ENCODE measurements at places on chromosomes 5 and 9.

- DNase-seq: no peak
Observed at GRCh38 chr5:152978141-152978835, 512.2 kb upstream of the GRIA1 start.

GRCh38 chr9:107404736-107405135 is 84.8 kb downstream of the KLF4 start:
- no peak for DNase-seq

GRCh38 chr5:113093558-113093957 is 117.0 kb downstream of the DCP2 start:
- no peak for DNase-seq

DNA sequence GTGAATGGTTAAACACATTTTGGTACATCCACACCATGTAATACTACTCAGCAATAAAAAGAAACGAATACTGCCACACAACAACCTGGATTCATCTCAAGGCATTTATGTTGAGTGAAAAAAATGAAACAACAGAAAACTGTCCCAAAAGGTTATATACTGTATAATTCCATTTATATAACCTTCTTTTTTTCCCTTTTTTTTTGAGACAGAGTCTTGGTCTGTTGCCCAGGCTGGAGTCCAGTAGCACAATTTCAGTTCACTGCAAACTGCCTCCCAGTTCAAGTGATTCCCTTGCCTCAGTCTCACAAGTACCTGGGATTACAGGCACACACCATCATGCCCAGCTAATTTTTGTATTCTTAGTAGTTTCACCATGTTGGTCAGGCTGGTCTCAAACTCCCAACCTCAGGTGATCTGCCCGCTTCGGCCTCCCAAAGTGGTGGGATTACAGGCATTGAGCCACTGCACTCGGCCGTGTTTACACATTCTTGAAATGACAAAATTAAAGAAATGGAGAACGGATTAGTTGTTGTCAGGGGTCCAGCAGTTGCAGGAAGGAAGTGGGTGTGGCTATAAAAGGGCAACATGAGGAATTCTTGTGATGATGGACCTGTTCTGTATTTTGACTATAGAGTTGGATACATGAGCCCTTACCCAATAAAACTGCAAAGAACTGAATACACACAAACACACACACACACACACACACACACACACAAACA is 17.4 kb downstream of the PPP6C start:
- DNase-seq: no peak

DNA sequence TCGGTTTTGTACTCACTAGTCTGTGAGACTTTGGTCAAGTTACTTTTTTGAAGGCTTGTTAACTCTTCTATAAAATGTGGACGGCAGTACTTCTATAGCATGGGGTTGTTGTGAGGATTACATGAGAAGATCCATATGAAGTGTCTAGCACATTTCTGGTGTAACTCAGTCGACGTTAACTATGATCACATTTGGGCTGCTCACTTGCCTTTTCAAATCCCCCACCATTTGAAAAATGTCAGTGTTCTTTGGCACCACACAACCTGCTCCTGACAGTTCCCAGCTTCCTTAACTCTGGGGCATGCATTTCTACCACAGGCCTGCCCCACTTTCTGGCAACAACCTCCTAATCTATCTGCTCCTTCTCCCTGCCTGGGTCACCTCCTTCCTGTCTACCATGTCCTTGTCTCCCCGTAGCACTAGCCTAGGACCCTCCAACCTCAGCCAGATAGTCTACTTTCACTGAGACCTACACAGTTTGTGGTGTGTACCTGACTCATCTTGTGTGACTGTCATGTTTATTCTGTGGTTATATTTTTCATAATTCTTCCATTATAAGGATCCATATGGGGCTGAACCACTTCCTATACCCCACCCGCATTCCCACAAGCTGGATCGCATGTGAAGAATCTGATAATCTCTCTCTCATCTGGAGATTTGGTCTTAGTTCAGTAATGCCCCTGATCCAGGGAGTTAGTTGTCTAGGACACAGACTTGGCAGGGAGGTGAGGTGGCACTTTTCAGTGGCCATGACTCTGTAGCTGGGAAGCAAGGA is 30.2 kb upstream of the BASP1 start:
- no peak for DNase-seq

GRCh38 chr9:18127499-18127875 is 346.5 kb upstream of the ADAMTSL1 start:
- no peak for DNase-seq

DNA sequence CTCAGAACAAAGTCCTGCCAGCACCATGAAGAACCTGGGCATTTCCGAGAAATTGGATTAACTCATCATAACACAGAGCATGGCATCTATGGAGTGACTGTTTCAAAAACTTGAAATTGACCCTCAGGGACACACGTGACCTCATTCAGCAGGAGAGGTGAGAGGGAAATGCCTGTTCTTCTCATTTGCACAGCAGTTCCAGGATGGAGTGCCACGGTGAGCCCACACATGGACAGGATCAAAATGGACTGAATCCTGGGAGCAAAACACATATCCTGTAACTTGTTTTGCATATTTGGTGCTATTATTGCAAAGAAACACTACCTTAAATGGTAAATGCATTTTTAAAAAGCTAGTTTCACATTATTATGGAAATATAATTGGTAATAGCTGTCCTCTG is 256.1 kb upstream of the IRX2 start:
- no peak for DNase-seq

DNA sequence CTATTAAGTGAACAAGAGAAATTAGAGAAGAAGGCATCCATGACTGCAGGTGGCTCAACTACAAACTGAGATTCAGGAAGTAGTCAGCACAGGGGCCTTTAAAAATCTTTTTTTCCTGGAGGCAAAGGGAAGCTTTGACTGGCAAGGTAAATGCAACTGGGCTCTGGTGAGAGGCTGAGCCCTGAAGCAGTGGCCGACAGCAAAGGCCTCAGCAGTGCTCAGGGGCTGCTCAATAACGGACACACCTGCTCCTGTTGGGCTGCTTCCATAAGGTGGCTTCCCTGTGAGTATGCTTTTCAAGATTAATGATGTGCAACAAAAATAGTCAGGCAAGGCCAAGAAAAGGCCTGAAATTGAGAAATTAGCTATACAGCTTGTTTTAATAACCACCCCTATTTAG is 134.2 kb upstream of the RGMB start:
- no peak for DNase-seq

- DNase-seq: no peak
Observed at GRCh38 chr5:142779163-142779840, 9.1 kb downstream of the ARHGAP26 start.

DNA sequence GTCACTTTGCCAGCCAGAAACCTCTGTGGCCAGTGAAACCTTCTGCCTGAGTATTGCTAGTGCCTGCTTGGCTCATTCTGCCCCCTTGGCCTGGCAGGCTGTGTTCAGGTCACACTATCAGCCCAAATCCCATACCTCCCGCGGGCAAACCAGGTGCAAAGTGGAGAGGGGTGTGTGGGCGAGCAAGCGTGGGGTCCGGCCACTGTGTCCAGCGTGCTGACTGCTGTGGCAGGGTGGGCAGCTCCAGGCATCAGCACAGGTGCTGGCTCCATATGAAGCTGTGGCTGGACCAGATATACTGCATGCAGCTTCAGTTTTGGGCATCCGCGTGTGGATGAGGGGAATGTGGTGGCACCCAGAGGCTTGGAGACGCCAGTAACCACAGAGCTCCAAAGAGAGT is 576.5 kb upstream of the EDIL3 start:
- no peak for DNase-seq

GRCh38 chr5:113325054-113325453 is 109.7 kb downstream of the TSSK1B start:
- DNase-seq: no peak

DNA sequence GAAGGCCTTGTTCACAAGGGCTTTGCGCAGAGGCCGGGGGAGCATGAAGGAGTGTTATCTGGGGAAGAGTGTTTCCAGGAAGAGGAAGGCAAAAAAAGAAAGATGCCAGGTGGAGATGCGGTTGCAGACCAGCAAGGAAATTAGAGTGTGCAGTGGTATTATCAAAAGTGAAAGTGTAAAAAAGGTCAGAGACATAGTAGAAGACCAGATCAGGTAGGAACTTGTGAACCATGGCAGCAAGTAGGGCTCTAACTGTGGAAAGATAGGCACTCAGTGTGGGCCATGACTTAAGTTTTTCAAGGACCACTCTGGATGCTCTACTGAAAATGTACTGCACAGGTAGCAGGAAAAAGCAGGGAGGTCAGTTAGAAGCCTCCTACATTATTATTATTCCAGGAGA is 90.1 kb upstream of the SPOCK1 start:
- no peak for DNase-seq

DNA sequence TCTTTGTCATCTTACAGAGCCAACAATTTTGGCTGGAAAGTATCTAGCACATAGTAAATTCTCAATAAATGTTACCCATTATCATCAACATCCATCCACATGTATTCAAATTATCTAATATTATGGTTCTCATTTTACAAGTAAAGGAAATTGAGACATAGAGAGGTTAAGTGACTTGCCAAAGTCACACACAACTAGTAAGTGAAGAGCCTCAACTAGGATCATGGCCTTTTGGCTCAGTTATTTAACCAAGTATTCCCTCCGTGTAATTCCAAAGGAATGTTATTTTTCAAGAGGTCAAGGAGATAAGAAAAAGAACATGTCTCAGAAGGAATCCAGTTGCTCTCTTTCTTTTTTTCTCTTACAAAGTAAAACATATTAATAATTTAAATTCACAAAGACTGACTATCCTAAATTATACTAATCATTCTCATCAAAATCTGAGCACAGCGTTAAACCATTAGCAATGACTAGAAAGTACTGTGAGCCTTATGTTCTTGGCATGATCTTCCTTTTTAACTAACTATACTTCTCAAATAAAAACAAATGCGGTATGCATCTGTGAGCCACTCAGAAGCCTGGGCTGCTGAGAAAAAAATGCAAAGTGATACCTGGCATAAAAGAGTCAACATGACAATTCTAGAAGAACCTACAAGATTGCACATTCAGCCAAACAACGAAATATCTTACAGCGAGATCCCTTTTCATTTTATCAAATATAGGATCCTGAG is 350.9 kb downstream of the GLIS3 start:
- no peak for DNase-seq

GRCh38 chr5:168227973-168228615 is 63.4 kb upstream of the WWC1 start:
- DNase-seq: no peak

GRCh38 chr5:100519075-100519474 is 16.1 kb upstream of the FAM174A start:
- DNase-seq: no peak

DNA sequence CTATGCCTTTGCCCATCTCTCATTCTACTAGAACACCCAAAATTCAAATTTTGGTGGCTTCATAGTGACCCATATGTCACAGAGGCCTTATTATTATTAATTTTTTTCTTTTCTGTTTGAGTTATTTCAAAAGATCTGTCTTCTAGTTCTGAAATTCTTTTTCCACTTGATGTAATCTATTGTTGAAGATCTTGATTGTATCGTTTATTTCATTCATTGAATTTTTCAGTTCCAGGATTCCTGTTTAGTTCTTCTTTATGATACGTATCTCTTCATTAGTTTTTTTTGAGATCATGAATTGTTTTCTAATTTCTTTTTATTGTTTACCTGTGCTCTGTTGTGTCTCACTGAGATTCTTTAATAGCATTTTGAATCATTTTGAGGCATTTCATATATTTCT is 24.6 kb upstream of the APBA1 start:
- no peak for DNase-seq

GRCh38 chr5:80963966-80964481 is 3.9 kb downstream of the RASGRF2 start:
- no peak for DNase-seq

DNA sequence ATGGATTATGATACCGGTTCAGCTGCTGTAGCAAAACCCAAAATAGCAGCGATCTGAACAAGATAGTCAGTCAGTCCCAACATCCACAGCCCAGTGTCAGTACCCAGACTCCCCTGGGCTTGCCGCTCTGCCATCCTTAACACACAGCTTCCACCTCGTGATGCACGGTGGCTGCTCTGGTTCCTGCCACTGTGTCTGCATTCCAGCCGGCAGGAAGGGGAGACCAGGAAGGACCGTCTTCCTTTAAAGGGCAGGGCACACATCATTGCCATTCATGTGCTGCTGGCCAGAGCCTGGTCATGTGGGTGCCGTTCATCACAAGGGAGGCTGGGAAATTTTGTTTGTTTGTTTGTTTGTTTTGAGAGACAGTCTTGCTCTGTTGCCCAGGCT is 131.0 kb upstream of the IER5L start:
- no peak for DNase-seq

- DNase-seq: no peak
Observed at GRCh38 chr5:60527072-60527471, 172.9 kb downstream of the DEPDC1B start.

GRCh38 chr5:39013938-39014337 is 60.3 kb downstream of the RICTOR start:
- no peak for DNase-seq

DNA sequence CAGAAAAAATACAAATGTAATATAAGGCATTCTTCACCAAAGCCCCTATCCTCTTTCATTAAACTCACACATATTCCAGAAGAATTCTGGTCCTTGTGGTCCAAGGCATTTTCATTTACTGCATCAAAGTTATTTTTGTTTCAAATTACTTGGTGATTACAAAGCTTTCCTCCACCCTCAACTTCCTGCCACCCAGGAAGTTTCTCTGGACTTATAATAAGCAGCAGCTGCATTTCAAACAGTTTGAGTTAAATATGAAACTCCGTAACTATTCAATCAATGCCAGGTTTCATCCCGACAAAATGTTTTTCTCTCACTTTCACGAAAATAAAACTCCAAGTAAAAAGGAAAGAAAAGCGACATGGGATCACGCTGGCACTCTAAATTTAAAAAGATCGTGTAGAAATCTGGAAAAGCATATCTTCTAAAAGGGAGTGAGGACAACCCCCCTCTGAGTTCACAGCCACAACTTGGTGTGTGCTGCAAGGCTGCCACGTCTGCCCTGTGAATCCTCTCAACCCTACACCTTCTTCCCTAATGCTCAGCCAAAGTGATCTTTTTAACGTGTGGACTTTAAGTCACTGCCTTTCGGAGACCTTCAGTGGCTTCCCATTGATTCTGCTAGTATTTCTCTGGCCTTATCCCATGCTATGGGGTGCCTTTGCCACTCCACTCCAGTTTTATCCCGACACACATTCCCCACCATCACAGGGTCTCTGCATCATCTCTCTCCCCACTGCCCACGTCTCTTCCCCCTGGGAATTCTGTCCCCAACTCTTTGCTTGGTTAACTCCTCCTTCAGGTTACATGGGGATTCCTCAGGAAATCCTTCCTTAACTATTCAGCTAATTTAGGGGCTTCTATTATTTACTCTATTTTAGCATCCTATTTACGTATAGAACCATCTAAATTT is 91.1 kb upstream of the CER1 start:
- DNase-seq: no peak

DNA sequence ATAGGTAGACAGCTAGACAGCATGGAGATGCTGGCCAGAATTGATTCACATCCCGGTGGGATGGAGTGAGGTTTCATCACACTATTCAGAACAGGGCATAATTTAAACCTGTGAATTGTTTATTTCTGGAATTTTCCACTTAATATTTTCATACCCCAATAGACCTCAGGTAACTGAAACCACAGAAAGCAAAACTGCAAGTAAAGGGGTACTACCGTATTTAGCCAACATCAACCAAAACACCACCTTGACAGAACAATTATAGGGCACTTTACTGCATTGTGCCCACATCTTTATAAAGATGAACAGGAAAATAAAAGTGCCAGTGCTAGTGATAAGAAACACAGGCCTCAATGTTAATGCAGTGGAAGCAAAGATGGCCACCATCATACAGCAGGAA is 7.5 kb downstream of the SERINC5 start:
- no peak for DNase-seq

GRCh38 chr5:36041537-36041845 is 25.2 kb downstream of the UGT3A2 start:
- no peak for DNase-seq

GRCh38 chr5:19767987-19768386 is 220.0 kb downstream of the CDH18 start:
- no peak for DNase-seq

Data from B cell (primary cell).